ENCODE measurements at places on chromosomes 4 and X.
A peak's percentile ranks its signal among the peaks of the same experiment; 100 is the strongest.

DNA sequence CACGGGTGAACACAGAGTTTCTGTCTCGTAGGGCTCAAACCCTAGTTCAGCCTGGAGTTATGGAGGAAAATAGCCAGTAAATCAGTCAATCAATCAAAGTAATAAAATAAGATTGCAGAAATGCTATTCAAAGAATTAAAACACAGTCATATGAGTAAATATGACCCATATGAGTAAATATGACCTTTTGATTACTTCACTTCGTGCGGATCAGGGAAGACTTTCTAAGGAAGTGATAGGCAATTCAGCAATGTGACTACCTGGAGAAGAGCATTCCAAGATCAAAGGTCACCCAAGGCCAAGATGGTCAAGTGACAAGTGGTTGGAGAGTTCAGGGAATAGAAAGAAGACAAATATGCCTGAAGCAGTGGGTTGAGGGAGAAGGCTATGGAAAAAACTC, 722.6 kb downstream of the ADGRL3 start:
- no peak for DNase-seq

DNA sequence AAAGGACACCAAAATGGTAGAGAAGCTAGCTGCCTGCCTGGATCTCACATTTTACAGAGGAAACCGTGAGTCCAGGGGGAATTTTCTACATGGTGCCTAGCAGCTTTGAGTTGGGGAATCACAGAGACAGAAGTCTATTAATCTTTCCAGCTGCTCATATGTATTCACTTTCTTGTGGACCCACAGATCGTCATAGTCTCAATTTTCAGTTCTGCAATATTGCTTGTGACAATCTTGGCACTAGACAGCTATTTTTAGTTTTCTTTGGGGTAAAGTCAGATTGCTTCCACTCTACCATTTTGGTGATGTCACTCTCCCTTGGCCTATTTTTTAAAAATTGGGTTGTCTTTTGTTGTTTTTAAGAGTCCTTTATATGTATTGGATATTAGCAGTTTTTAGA, 233.4 kb upstream of the STK26 start:
- no peak for DNase-seq

- DNase-seq = no peak
Measured at GRCh38 chr4:134628066-134628465, 426.5 kb upstream of the PABPC4L start.

DNA sequence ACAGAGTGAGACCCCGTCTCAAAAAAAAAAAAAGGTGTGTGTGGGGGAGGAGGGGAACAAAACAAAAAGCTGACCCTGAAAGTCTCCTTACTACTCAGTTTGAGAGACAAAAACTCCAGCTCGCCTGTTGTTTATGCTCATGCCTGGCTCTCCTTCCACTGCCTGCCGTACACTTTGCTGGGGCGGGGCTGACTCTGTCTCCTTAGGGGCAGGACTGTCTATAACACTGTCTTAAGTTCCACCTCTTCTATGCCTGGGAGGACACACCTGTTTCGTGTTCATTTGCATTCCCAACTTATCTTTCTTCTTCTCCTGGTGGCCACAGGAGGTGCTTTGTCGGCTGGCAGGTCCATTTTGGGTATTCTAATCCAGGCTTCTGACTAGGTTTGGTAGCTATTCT, 81.4 kb downstream of the MTNR1A start:
- no peak for DNase-seq

GRCh38 chrX:136747003-136747986, 33.4 kb downstream of the ARHGEF6 start:
- DNase-seq = no peak

DNA sequence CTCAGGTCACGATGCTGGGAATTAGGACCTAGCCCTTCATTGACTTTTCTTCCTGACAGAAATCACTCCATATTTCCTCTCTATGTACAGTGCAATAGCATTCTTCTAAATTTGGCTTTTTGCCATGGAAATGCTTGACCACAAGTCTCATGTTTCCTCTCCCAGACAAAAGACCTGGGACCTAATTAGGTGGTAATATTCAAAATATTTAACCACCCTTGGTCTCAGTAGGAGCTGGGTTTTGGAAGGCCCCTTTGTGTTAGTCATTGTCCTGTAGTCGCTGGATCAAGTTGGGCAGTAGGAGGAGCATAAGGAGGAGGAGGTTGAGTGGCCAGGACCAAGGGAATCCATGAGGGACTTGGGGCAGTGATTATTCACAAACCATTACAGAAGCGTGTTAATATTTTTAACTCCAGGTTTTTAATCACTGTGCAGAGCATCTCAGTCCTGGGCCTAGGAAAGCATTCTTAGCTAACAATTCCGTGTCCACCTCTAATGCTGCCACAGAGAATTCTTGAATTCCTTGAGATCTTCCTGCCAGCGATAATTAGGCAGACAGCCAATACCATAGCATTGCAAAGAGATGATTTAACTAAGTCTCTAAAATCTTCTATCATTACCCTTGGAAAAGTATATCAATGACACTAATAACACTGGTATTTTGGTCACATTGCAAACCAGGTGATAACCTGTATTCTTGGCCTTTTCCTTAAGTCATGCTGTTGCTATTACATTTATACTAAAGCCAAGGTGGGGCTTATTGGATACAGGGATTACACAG, 25.0 kb upstream of the SHROOM4 start:
- DNase-seq = peak; percentile 83

GRCh38 chr4:85062466-85062865, 96.0 kb upstream of the WDFY3 start:
- DNase-seq = no peak

DNA sequence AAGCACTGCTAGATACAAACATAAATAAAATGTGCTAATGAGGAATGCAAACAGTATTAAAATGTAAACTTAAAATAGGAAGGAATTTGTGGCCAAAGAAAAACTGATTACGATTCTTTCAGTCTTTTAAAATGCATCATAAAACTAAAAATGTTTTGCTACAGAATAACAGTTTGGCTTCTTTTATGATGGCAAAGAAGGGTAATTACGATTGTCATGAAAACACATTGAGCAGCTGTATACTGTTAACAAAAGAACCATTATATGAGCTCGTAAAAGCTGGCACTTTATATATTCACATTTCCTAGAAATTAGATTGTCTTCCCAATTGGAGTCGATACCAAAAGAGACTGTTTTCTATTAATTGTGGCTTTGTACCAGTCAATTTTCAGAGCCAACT, 290.4 kb downstream of the NR3C2 start:
- no peak for DNase-seq

GRCh38 chr4:33998291-33998690, 2246.0 kb downstream of the ARAP2 start:
- DNase-seq = no peak

GRCh38 chrX:24149351-24150050, at the start of gene ZFX:
Gene ZFX (plus strand): TSS chrX:24149729. CDS start chrX:24172743, 23,014 bp downstream.
- no peak for DNase-seq

DNA sequence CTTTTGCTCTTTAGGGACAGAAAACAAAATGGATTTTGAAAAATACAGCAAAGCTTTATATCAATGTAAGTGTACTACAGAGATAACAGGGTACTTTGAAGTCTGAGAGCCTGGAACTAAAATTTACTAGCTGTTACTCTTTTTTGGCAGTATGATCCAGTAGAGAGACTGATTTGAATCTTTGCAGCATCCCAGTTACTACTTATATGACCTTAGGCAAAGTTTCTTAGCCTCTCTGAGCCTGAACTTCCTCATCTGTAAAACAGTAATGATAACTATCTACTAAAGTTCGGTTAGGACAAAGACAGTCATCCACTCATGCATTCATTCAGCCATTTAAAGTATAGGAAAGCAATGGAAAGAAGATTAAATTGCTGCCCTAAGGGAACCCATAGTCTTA, 10.1 kb downstream of the BRWD3 start:
- DNase-seq = no peak

DNA sequence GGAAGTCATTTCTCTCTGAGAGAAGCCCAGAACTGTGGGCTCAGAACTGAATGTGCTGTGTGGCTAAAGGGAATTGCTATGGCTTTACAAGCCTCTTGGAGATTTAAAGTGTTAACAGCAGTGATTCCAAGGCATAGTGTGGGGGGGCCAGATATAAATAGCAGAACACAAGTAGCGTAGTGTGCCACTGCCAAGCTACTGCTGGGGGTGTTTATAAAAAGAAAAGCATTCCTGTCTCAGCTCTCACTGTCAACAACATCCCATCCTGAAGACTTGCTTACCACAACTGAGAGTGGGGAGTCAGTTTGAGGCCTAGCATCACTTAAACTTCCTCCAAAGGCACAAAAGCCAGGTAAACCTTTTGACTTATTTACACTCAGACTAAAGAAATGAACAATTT, at the start of gene ART3:
ART3 (plus strand) TSS at position 242 of the 400 bp plus-strand sequence. CDS start 1,181 bp downstream, outside the sequence.
- DNase-seq = no peak

GRCh38 chrX:23333842-23334520, 668 bp upstream of the PTCHD1 start:
- no peak for DNase-seq

- no peak for DNase-seq
Measured at GRCh38 chrX:1661048-1661921, 46.4 kb downstream of the ASMT start.

DNA sequence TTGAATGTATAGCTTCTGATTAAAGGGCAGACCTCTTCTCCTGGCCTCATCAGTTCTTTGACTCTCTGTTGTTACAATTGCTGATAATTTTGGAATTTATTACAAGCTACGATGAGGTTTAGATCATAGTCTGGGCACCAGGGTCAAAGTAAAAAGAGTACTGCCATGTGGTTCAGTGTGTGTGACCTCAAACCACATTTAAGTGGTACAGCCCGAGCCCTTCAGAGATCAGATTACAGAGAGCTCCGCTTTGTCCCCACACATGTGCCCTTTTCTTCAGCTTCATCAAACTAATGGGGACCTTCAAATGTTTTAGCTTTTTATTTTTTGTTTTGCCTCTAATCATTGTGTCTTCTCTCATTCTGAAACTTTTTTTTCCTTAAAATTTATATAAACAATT, 37.1 kb downstream of the SPANXN2 start:
- no peak for DNase-seq

DNA sequence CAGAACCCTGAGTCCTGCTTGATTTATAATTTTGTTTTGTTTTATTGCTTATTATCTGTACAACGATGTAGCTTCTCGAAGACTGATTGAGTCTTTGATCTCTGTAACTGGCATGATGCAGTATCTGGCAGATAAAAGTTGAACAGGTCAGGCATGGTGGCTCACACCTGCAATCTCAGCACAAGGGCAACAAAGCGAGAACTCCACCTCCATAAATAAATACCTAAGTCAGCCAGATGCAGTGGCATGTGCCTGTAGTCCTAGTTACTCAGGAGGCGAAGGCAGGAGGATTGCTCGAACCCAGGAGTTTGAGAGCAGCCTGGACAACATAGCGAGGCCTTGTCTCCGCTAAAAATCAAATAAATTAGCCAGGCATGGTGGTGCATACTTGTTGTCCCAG, 15.7 kb upstream of the WDR19 start:
- no peak for DNase-seq

DNA sequence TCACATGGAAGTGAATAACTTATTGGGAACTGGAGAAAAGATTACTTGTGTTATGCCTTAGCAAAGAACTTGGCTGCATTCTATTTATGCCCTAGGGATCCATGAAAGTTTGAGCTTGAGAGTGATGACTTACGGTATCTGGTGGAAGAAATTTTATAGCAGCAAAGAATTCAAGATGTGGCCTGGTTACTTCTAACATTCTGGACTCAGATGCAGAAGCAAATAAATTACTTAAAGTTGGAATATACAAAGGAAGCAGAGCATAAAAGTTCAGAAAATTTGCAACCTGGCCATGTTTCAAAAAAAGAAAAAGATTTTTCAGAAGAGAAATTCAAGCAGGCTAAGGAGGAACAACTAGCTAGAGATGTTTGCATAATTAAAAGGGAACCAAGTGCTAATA, 252.3 kb upstream of the WDFY3 start:
- DNase-seq = no peak

DNA sequence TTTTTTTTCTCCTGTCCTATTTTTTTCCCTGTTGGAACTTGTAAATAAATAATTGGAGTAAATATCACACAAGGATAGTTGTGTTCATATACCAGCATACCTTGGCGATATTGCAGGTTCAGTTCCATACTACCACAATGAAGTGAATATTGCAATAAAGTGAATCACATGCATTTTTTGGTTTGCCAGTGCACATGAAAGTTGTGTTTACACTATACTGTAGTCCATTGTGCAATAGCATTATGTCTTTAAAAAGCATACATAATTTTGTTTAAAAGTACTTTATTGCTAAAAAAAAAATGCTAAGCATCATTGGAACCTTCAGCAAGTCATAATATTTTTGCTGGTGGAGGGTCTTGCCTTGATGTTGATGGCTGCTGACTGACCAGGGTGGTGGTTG, 88.6 kb downstream of the GSTCD start:
- no peak for DNase-seq

DNA sequence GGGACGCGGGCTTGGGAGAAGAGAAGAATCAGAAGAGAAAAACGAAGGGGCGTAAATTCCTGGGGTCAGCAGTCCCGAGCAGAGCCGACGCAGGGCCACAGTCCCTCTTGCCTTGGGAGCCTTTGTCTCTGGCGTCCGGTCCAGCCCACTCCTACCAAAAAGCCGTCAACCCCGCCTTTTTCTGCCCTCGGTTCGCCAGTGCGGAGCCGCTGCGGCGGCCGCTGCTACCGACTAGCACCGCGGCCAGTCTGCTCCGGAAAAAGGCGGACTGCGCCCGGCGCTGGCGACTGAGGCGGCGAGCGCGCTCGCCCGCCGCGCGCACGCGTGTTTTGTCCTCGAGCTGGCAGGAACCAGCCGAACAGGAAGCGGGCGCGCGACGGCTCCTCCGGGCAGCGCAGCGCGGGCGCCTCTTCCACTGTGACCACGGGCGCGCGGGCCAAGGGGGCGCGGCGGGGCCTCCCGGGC, 502 bp downstream of the HNRNPDL start:
- no peak for DNase-seq

- peak; percentile 21 for DNase-seq
Measured at GRCh38 chr4:176034499-176034898, 31.1 kb upstream of the WDR17 start.

DNA sequence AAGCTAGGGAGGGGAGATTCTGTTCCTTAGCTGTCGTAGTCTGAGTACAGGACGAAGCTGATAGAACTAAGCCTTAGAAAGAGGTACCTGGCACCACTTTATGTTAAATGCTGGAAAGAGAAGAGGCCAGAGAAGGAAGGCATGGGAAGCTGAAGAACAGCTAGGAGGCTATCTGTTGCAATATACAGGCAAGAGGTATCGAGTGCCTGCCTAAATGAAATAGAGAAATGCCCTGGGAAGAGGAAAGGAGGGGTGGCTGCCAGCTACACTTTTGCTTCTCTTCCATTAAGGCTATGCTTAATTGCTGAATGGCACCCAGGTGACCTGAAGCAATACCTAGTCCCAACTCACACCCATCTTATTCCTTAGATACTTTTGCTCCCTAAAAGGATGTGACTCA, 380.4 kb upstream of the FGF13 start:
- no peak for DNase-seq

- DNase-seq = no peak
Measured at GRCh38 chrX:133793626-133794025, 191.8 kb downstream of the GPC3 start.

GRCh38 chrX:7091923-7092322, 55.6 kb upstream of the STS start:
- no peak for DNase-seq
